ENCODE measurements at places on chromosomes 12 and 14.

DNA sequence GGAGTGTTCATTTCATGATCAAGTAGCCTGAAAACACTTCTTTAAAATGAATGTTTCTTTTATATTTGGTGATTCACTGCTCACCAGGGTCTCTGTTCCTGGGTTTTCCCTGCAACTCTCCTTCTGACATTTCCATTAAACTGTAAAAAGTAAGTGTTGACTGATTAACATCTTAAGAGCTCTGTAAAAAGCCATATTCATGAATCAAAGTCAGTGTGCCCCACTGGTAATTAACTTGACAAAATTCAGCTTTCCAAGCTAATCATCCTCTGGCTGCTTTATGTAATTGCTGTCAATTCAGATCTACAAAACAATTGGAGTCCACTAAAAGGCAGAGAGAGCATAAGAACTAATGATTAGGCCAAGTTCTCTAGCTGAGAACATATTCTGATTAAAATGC, 41.6 kb downstream of the CNTN1 start:
- no peak for DNase-seq

- peak; percentile 31 for DNase-seq
Measured at GRCh38 chr12:24596768-24597388, 352.0 kb downstream of the BCAT1 start.

DNA sequence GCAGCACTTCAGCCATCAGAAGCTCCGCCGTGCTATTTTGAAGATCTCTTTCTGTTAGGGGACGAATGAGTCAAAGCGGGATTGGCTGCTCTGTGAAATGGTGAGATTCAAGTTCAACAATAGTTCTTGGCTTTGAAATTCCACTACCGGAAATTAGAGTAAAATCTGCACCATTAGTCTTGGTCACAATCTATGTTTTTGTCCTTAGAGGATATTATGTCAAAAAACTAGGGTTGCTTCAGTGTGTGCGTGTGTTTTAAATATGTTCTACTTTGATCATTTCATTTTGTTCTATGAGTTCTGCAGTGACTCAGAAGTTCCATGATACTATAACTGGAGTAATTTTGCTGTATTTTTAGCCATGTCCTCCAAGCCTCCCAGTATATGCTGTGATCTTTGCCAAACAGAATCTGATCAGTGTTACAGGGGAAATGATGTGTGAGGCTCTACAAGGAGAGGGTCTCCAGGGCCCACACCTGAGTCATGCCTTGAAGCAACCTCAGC, 22.6 kb downstream of the GPHB5 start:
- DNase-seq, result peak; percentile 44

- DNase-seq, result no peak
Measured at GRCh38 chr12:1655225-1655788, 26.3 kb downstream of the WNT5B start.

DNA sequence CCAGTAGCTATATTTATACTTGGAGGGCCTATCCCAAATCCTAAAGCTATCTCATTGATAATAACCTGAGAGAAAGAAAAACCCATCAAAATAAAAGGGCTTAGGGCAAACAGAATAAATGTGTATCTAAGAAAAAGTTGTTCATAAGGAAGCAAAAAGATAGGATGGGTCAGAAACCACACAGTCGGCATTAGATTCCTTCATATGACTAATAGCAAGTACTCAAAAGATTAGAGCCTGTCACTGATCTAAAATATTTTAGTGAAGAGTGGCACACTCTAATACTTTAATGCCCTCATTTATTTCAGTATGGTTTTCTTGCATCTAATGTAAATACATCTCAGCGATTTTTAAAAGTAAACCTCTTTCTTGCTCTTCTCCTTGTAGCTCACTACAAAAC, 17.1 kb upstream of the NAV3 start:
- no peak for DNase-seq

- peak; percentile 33 for DNase-seq
Measured at GRCh38 chr12:116551952-116552772, 7.0 kb upstream of the MAP1LC3B2 start.

- no peak for DNase-seq
Measured at GRCh38 chr12:45305907-45306306, 90.0 kb downstream of the ANO6 start.

DNA sequence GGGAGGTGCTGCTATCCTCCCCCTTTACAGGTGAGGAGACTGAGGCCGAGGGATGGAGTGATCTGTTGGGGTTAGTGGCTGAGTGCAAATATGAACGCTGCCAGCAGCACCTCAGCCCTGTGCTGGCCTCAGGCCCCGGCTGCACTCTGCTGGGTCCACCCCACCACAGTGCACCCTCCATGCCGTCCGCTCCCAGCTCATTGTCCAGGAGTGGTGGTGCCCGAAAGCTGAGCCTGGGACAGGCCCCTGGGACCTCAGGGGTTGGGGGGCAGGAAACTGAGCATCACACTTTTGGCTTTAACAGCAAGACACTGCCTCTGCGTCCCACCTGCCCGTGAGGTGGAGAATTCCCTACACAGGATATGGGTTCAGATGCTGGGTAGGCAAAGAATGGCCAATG, 31.5 kb upstream of the FBRSL1 start:
- DNase-seq, result no peak

DNA sequence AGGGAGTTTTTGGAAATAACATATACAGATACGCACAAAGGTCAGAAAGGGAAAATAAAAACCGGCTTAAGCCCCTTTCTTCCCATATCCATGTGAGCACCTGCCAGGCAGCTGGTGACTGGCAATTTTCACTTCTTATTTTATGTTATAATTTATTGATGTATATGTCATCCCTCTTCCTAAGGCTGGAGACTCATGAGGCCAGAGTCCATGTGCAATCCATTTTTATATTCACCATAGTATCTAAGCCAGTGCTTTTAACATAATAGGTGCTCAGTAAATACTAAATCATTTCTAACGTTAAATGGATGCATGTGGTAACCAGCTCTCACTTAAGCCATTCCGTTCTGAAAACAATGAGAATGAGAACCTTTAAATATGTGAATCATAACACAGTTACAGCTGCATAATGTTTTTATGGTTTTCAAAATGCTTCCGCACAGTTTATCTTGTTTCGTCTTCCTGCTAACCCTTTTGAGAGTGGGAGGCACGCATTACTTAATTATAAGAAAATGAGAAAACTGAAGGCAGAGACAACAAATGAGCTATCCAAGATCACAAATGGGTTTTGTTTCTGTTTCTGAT, 178.3 kb downstream of the CACNA1C start:
- DNase-seq, result no peak

GRCh38 chr12:105819549-105819948, 319.2 kb downstream of the NUAK1 start:
- no peak for DNase-seq
